SJCRH30 (cell line): ENCODE measurements at places on chromosomes 6 and 20. TPM values are rescaled to one million over a fixed set of nuclear protein-coding genes. Genes with fewer than 3 reads are reported as not detected.

DNA sequence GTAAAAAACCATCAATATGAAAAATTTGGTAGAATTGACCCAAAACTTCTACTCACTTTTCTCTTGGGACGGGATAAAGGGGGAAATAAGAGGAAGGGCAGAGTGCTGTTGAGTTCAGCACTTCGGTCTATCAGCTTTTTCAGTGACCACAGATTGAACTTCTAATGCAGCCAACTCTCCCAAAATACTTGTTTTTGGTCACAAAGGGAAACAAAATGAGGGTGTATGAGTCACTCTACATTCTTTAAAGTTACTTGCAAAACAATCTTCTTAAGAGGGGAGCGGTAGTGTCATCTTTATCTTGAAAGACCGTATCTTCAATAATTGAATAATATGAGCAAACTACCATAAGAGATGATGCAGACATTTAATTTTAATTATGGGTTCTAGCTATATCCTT, 661.3 kb downstream of the CD109 start:
- no peak overlapping the region for H3K4me3 ChIP-seq
- H3K4me1 ChIP-seq = peaks cover 2% of the 10 kb centered on the region; the same call in 1 of the 2 replicates
- no peak overlapping the region for H3K27ac ChIP-seq
- H3K27me3 ChIP-seq = no peaks in the 10 kb centered on the region

GRCh38 chr20:37737826-37738420, 44.1 kb downstream of the CTNNBL1 start:
- H3K27ac ChIP-seq = no peak overlapping the region
- DNase-seq = peak; percentile 59
- H3K36me3 ChIP-seq = peaks cover 49% of the 10 kb centered on the region
- H3K4me3 ChIP-seq = no peak overlapping the region

DNA sequence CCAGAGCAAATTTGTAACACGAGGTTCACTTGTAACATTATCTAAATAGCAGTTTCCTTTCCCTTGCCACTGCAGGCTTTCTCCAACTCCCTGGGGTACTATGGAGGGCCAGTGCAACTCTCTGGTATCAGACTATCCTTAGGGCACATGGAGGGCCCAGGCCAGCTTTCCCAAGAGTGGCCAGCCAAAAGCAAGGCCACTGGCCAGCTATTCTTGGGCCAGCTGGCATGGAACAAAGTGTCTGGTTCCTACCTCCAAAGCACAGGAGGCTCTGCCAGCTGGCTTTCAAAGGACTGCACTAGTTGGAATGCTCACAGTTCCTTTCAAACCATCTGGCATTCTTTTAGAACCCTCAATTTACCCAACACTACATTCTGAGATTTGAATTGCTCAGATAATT, 8.7 kb downstream of the RNF24 start:
- no peak overlapping the region for H3K4me3 ChIP-seq
- H3K27ac ChIP-seq = no peak overlapping the region
- no peaks in the 10 kb centered on the region for H3K4me1 ChIP-seq
- H3K27me3 ChIP-seq = no peaks in the 10 kb centered on the region
- no peaks in the 10 kb centered on the region for H3K36me3 ChIP-seq

DNA sequence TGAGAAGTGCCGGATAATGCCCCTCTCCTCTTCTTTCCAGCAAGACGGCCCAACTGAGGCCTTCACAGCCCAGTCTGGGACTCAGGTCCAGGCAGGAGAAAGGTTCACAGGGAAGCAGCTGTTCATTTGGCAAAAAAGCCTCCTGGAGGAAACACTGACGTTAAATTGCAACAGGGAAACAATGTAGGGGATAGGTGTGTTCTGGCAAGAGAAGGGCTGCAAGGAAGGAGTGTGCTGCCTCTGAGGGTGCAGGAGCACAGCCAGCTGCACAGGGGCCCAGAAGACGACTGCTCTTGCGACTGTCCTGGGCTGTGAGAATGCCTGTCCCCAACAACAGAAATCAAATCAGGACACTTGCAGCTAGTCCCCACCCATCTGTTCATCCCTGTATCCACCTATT, 70.6 kb upstream of the PMEPA1 start:
- no peak overlapping the region for H3K27ac ChIP-seq
- peaks cover 37% of the 10 kb centered on the region for H3K4me1 ChIP-seq
- H3K36me3 ChIP-seq = no peaks in the 10 kb centered on the region
- no peaks in the 10 kb centered on the region for H3K27me3 ChIP-seq

DNA sequence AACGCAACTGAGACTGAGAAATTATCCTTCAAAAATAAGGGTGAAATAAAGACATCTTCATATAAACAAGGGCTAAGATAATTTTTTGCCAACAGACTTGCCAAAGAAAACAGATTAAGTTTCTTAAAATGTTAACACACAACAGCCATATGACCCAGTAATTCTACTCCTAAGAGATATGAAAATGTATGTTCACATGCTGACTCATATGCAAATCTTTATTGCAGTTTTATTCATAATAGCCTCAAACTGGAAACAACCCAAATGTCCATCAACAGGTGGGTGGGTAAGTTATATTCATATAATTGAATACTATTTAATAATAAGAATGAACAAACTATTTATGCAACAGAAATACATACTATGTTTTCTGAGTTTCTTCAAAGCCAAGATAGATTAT, 140.1 kb downstream of the REV3L start:
- H3K27ac ChIP-seq = no peak overlapping the region
- no peak for DNase-seq
- H3K4me3 ChIP-seq = no peak overlapping the region
- H3K27me3 ChIP-seq = no peaks in the 10 kb centered on the region
- peaks cover 34% of the 10 kb centered on the region for H3K36me3 ChIP-seq

DNA sequence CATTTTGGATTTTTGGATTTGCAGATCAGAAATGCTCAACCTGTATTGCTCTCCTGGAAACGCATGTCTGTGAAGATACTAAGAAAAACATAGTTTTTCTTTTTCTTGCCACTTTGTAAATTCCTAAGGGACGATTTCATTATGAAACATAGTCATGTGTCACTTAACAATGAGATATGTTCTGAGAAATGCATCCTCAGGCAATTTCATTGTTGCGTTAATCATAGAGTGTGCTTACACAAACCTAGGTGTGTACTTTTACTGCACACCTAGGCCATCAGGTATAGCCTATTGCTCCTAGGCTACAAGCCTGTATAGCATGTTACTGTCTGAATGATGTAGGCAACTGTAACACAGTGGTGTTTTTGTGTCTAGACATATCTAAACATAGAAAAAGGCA, 13.4 kb upstream of the THEMIS start:
- H3K36me3 ChIP-seq = no peaks in the 10 kb centered on the region
- H3K4me1 ChIP-seq = no peaks in the 10 kb centered on the region
- DNase-seq = no peak
- no peaks in the 10 kb centered on the region for H3K27me3 ChIP-seq

GRCh38 chr6:170289951-170290295, 955 bp downstream of the DLL1 start:
- peaks cover 33% of the 10 kb centered on the region; the same call in 1 of the 2 replicates for H3K27me3 ChIP-seq
- H3K27ac ChIP-seq = peak overlapping the region; percentile 31; the same call in 1 of the 2 replicates

- DNase-seq = no peak
- H3K27me3 ChIP-seq = no peaks in the 10 kb centered on the region
- H3K4me3 ChIP-seq = no peak overlapping the region
- H3K4me1 ChIP-seq = peaks cover 4% of the 10 kb centered on the region; the same call in 1 of the 2 replicates
These were observed 121.7 kb downstream of the UTRN start for GRCh38 chr6:144406796-144407195.

- H3K27me3 ChIP-seq = no peaks in the 10 kb centered on the region
- H3K36me3 ChIP-seq = peaks cover 4% of the 10 kb centered on the region
- H3K4me3 ChIP-seq = peak overlapping the region; percentile 97
- peak; percentile 72 for DNase-seq
These were observed 504 bp downstream of the B4GALT5 start for GRCh38 chr20:49712996-49713752.

GRCh38 chr6:85944776-85945175, 302.1 kb upstream of the SYNCRIP start:
- no peak for DNase-seq
- H3K36me3 ChIP-seq = no peaks in the 10 kb centered on the region
- no peaks in the 10 kb centered on the region for H3K27me3 ChIP-seq
- H3K4me3 ChIP-seq = no peak overlapping the region

DNA sequence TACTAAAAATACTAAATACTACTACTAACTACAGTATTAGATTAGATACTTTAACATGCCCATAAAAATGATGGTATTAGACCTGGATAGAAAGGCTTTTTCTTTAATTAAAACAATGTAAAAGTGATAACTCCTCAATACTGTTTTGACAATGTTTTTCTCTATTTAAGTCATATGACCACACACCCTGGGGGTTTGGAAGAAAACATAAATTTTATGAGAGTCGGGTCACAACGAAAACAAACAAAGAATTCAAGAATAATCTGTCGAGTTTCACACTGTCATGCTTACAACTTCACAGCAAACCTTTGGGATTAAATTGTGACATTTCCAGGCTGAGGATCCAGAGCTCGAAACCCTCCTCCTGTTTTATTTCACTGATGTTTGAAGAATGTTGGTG, 107.4 kb upstream of the SOX4 start:
- H3K27ac ChIP-seq = no peak overlapping the region
- DNase-seq = no peak
- H3K27me3 ChIP-seq = no peaks in the 10 kb centered on the region
- no peak overlapping the region for H3K4me3 ChIP-seq
- no peaks in the 10 kb centered on the region for H3K4me1 ChIP-seq

GRCh38 chr20:7792150-7792869, 147.9 kb downstream of the HAO1 start:
- H3K36me3 ChIP-seq = no peaks in the 10 kb centered on the region
- H3K27ac ChIP-seq = no peak overlapping the region
- no peak for DNase-seq
- no peaks in the 10 kb centered on the region for H3K27me3 ChIP-seq

- no peaks in the 10 kb centered on the region for H3K27me3 ChIP-seq
- no peak overlapping the region for H3K4me3 ChIP-seq
- no peak for DNase-seq
- no peak overlapping the region for H3K27ac ChIP-seq
These were observed 56.6 kb downstream of the SLC23A2 start for GRCh38 chr20:4944518-4945313.

GRCh38 chr20:42270539-42270938, 652.4 kb upstream of the CHD6 start:
- 0 out of 2 replicates have a peak, but pooled peaks cover 2% of the 10 kb centered on the region for H3K27me3 ChIP-seq
- H3K36me3 ChIP-seq = no peaks in the 10 kb centered on the region
- DNase-seq = no peak
- H3K4me1 ChIP-seq = no peaks in the 10 kb centered on the region

- no peak overlapping the region for H3K27ac ChIP-seq
- H3K4me1 ChIP-seq = no peaks in the 10 kb centered on the region
- H3K27me3 ChIP-seq = no peaks in the 10 kb centered on the region
- no peak overlapping the region for H3K4me3 ChIP-seq
- DNase-seq = no peak
- H3K36me3 ChIP-seq = peaks cover 59% of the 10 kb centered on the region
These were observed 78.5 kb downstream of the REPS1 start for GRCh38 chr6:138909511-138909910.

Gene HEY2
- total RNA-seq = 0.15 and 0.22 TPM in 2 replicates

Gene FAM209B
- total RNA-seq = 0.20 TPM in 1 of 2 replicates, not detected in the other

Gene TP53TG5
- not detected in 2 replicates for total RNA-seq

Gene HLA-DOA
- 0.16 TPM in 1 of 2 replicates, not detected in the other for total RNA-seq
